Glomerular endothelial cell (primary cell): ENCODE measurements at places on chromosomes 5 and 9. TPM values are rescaled to one million over a fixed set of nuclear protein-coding genes. Genes with fewer than 3 reads are reported as not detected.

Gene CLK4
- total RNA-seq: 7.4 and 18.0 TPM in 2 replicates

DNA sequence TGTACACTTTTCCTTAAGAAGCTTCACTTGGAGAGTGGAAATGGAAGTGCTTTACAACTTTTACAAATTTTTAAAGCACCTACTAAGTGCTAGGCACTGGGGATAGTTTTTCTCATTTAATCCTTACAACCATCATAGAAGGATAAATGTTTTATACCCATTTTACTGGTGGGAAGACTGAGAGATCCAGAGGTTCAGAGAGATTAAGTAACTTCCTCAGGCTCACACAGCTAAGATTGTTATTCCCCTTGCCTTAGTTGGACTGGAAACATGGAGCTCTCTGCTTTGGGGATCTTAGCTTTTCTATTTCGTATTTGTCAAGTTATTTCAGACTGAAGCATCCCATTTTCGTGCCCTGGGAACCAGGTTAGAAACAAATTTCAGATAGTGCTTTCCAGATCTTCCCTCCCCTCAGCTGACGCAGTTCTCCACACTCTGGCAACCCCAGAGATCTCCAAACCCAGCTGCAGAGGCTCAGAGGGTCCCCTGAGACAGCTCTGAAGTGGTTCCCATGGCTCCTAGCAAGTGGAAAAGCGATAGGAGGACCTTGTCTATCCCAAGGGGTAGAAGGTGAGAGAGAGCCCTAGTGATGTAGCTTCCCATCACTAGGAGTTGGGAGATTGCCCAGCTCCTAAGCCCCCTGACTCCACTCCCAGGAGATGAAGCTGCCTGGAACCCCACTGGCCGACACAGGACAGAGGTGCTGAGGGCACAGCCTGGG is 16.2 kb upstream of the GABBR2 start:
- no peak for DNase-seq

DNA sequence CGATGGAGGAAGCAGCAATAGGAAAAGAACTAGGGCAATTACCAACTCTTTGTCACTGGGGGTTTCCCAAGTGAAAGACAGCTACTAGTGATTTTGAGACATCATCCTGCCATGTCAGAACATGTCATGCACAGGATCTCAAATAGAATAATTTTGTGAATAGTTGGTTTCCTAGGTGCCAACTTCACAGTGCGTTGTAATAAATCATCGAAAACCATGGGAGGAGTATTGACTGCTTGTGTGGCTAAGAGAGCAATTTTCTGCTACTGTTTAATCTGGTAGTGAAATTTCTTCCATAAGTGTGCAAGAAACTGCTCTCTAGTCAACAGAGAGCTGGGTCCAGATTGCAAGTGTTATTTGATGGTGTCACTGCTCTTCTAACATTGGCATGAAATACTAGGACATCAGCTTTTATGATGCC is 168.6 kb downstream of the NNT start:
- DNase-seq: no peak

- no peak for DNase-seq
These were observed 693.2 kb upstream of the CHD1 start for GRCh38 chr5:99621772-99622681.

GRCh38 chr9:109639674-109640579 is 140.1 kb upstream of the PALM2AKAP2 start:
- DNase-seq: no peak

DNA sequence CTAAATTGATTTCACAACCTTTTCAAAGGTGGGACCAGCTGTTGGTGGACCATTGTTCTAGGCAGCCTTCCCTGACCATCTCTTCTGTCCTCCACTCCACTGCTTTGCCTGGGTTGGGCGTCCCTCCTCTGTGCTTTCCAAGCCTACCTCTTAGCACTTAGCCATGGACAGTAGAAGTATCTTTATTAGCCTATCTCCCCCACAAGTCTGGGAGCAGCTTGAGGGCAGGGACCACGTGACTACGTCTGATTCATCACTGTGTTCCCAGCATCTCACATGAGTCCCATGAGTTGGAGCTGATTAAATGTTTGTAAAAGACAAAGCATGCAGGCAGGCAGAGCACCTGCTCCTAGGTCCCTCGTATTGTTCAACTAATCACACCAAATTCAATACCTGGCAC is 20.9 kb downstream of the MORN5 start:
- no peak for DNase-seq
